Right atrium auricular region (tissue), 2 donors: ENCODE measurements at places on chromosomes 2 and 18. TPM values are rescaled to one million over a fixed set of nuclear protein-coding genes. Genes with fewer than 3 reads are reported as not detected.

DNA sequence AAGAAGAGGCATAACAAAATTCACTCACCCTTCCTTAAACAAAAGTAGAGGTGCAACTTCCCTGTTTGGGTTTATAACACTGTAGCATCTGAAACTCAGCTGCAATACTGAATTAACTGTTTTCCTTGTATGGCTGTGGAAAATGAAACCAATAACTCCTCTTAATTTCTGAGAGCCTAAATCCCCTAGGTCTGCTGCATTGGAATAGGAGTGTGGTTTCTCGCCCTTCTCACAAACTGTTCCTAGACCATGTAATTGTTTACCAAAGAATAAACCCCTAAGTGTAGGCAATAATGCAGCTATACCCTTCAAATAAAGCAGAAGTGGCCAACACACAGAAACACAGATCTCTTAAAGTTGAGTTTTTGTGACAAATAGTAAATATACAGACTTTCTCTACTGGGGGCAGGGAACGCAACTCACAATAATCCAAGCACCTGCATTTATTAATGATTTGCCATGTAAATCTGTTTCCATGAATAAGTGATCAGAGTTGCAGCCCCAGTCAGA, 52.0 kb downstream of the RASGRP3 start:
- DNase-seq: no peak

DNA sequence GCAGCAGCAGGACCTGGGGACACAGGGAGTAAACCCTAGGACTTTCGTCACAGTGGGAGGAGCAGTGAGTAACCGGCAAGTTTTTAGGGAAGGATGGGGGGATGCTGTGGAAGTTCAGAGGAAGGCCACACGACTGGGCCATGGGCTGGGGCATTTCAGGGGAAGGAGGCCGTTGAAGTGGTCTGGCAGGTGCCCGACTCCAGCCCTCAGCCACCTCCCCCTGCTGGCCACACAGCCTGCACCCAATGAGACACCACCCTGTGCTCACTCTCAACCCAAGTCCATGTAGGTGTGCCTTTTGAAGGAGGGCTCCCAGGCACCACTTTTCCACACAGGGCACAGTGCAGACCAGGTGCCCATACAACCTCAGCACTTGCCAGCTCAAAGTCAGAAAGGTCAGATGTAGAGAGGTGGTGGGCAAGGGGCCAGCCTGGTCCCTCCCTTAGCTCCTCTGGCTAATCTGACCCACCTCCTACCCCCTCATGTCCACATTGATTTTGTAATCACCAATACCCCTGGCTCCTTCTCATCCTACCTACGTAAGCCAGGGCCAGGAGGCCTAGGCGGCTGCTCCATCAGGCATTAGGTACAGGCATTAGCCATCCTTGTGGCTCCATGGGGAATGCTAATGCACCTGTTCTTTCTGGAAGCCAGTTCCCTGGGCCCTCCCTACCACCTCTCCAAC, 211.2 kb downstream of the SMAD2 start:
- DNase-seq: no peak

- DNase-seq: no peak
Observed at GRCh38 chr2:136250131-136250530, 132.2 kb upstream of the CXCR4 start.

- no peak for DNase-seq
Observed at GRCh38 chr18:6323319-6323889, 91.3 kb downstream of the L3MBTL4 start.

The DPYSL5 gene
- total RNA-seq: not detected

The DPY30 gene
- 40.8 TPM for total RNA-seq

The SLC9A2 gene
- total RNA-seq: 0.22 TPM

- peak; percentile 36 for DNase-seq
Observed at GRCh38 chr2:30680121-30680520, 127.1 kb downstream of the CAPN13 start.

The KRTCAP3 gene
- not detected for total RNA-seq

DNA sequence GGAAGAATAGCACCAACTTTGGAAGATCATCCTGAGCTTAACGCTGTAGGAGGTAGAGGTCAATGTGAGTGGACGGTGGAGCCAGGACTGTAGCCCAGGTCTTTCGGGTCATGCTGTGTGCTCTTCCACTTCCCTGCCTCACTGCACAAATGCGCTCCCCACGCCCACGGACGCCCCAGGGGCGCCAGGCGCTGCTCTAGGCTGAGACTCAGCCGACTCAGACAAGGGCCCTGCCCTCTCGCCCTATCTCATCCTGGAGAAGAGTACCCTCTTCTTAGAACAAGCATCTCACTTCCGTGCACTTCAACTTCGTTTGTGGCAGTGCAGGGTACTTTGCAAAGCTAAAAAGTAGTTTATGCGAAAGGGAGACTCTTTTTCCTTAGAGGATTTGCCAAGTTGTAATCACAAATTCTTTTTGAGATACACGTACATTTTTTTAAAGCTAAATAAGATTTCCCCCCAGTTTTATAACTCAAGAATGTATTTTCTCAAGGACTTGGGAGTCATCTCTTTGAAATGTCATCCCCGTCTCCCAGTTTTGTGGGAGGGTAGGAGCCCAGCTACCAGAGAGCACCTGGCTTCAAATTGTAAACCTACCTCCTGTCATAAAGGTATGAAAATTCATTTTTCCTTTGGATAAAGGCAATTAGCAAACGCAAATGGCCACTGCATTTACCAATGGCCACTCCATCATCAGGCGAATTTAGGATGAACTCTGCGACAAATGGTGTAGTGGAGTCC, 1.2 kb upstream of the PRELID3A start:
- DNase-seq: no peak

The CHRND gene
- not detected for total RNA-seq

The REG3A gene
- not detected for total RNA-seq

The DES gene
- 13,654 TPM for total RNA-seq

DNA sequence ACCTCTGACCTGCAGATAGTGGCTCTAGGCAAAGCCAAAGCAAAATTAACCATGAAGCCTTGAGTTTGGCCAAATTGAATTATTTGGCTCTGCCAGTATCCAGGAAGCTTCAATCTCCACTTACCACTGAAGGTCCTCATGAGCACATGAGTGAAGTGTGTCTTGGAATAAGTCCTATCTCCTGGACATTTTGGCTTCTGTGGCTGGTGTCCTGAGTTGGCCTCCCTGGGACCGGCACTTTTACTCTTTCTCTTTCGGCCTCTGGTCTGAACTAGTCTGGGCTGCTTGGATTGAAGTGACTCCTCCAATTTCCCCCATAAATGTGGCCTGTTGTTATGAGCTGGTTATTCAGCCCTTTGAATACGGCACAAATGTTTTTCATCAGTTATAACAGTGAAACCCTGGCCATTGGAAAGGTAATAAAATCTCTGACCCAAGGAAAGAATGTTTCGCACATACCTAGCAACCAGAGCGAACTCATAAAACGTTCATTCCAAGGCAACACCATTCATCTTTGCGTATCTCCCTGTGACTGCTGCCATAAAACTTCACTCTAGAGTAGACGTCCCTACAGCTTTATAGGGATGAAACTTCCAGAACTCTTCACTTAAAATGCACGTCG, 216.4 kb downstream of the LPIN1 start:
- no peak for DNase-seq

DNA sequence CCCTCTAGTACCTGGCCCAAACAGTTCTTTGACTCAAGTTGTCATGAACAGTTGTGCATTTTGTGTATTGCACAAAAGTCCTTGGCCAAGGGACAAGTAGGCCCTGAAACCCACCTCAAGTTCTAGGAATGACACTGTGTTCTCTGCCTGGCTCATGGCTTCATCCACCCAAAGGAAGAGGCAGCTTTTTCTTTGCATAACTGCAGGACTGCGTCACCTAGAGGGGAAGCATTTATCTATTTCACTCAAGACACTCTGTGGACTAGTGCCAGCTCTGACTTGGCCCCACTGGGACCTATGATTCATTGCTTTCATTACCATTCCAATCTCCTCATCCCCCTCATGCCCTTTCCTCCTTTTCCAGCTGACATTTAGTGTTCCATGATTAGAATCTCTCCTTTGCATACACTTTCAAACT, 119.3 kb upstream of the SIX2 start:
- DNase-seq: no peak

The ACMSD gene
- not detected for total RNA-seq

GRCh38 chr2:145760781-145761649, 1241.1 kb upstream of the ZEB2 start:
- no peak for DNase-seq

DNA sequence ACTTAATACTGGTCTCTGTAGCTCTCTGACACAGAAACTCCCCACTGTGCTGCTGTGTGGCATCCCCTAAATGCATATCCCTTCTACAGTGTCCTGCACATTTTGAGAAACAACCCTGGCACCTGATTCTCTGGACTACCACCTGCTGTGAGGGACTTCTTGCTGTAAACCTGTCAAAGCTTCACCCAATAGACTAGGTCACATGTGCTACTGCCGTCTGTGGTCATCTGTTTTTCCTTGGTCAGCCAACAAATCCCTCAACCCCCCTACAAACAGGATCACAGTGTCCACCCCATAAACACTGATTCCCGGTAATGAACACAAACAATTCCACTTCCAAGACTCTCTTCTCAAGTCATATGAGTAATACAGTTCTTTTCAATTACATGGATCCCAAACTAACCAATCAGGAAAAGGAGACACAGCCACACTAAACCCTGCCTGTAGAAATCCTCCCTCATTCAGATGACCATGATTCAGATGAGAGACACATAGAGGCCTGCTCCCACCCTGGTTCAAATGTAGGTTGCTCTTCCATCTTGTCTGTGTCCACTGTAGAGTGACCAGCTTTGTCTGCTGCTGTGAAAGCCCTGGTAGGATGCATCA, 1157.4 kb downstream of the RPIA start:
- DNase-seq: no peak

- DNase-seq: no peak
Observed at GRCh38 chr2:150548527-150548926, 61.1 kb upstream of the RND3 start.

The IL36A gene
- total RNA-seq: not detected

DNA sequence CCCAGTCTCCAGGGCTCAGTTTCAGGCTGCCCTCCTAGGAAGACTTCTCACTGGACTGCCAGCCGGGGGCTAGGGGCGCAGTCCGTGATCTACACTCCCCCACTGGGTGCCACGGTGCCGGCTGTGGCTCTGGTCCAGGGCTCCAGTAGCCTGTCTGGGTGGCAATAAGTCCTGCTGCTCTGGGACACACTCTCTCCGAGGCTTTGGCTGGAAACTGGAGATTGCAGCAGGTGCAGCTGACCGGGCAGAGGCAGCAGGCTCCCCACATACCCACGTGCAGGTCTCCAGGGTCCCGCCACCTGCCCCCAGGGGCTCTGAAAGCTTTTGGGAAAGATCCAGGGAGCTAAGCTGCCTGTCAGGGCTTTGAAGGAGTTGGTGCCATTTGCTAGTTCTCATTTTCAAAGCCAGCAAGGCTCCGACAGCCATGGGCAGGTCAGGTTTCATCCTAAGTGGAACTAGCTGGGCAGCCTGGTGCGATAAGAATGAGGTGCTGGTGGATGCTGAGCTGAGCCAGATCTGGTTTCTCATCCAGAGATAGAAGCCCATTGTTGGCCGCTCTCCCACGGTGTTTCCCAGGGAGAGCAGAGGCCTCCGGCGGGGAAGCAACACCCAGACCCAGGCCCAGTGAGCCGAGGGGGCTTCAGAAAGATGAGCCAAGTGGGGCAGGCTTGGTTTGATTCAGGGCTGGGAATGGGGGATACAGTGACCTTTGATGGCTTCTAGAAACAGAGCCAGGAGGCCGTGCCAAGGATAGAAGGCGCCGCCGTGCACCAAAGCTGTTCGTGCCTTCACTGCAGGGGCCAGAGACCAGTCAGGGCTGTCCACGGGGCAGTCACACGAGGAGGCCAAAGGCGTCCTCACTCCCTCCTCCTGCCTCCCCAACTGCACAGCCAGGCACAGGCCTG, 141.7 kb upstream of the GPC1 start:
- DNase-seq: no peak

DNA sequence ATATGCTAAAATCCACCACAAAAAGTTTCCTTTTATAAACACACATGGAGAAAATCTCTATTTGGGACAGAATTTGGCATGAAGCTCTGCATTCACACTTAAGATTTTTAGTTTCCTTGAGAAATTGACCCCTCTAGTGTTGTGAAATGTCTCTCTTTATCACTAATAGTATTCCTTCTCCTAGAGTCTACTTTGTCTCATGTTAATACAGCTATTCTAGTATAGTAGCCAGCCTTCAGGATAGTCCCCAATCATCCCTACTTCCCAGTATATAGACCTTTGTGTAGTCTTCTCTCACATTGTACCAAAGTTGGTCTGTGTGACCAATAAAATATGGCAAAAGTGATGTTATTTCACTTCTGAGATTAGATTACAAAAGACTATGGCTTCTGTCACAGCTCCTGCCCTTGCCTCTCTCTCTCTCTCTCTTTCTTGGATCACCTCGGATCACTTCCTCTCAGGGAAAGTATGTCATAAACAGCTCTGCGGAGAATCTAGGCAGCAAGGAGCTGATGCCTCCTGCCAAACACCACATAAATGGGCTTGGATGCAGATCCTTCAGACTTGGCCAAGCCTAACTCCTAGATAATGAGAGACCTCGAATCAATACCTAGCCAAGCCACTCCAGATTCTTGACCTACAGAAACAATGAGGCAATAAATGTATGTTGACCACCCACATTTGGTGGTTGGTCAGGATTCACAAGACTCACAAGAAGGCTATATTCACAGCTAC, 59.7 kb upstream of the NABP1 start:
- no peak for DNase-seq

GRCh38 chr2:65528241-65528574, 95.8 kb upstream of the SPRED2 start:
- DNase-seq: no peak

DNA sequence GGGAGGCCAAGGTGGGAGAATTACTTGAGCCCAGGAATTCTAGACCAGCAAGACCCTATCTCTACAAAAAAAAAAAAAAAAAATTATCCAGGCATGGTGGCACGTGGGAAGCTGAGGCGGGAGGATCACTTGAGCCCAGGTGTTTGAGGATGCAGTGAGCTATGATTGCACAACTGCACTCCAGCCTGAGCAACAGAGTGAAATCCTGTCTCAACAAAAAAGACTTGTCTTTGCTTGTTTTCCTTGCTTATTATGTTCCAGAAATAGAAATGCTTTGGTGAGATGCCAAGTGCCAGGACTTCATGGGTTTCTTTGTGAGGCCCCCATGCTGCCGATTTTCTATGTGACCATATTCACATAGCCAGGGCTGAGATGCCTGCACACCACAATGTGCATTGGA, 9.0 kb downstream of the DCDC2C start:
- no peak for DNase-seq

- no peak for DNase-seq
Observed at GRCh38 chr2:174585146-174585545, 12.5 kb downstream of the WIPF1 start.

DNA sequence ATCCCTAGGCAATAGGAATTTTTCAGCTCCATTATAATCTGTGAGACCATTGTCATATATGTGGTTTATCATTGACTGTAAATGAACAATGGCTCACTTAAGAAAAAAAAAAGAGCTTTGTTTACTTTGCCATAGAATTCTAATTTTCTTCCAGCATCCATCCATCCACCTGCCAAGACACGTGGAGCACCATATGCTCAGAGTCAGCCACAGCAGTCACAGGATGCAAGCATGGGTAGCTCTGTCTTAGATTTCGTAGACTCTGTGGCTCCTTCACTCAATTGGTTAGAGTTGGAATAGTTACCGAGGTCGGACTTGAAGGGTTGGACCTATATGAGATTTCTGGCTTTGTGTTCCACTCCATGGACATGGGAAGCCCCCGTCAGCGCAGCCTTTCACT, 75.6 kb downstream of the COA5 start:
- no peak for DNase-seq

- DNase-seq: no peak
Observed at GRCh38 chr2:242020196-242021004, 150.9 kb downstream of the RTP5 start.

GRCh38 chr18:59232309-59233016, 12.5 kb downstream of the GRP start:
- DNase-seq: no peak

The LIMS3 gene
- 4.6 TPM for total RNA-seq

The DNAJC27 gene
- 7.5 TPM for total RNA-seq
